Globus pallidus (tissue), 1 donor: ENCODE measurements at places on chromosomes 3 and 15.

DNA sequence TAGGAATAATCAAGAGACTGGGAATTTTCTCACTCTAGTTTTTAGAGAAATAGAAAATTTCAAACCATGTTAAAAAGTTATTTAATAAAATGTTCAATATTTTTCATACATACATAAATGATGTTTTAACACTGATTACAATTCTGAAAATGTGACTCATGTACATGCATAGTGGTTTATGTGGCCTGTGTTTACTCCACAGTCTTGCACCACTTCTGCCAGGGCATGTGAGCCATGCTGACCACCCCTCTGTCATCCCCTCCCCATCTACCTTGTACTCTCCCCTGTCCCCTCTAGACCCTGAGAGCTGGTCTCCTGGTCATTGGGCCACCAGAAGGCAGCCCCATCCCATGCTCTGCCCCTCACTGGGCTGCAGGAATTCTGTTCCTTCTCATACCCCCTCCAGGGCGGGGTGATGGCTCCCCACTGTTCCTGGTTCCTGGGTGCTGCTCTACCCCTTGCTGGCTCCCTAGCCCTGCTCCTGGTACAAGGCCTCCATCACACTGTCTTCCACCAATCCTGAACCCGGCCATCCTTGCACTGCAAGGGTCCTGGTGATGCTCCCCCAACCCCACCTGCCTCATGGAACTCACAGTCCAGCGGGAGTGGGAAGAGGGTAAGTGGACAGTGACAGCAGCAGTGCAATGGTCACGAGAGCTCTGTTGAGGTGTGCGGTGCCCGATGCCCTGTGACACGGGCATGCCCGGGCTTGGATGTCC lies 24.2 kb upstream of the SLC41A3 start:
- no peak for DNase-seq

DNA sequence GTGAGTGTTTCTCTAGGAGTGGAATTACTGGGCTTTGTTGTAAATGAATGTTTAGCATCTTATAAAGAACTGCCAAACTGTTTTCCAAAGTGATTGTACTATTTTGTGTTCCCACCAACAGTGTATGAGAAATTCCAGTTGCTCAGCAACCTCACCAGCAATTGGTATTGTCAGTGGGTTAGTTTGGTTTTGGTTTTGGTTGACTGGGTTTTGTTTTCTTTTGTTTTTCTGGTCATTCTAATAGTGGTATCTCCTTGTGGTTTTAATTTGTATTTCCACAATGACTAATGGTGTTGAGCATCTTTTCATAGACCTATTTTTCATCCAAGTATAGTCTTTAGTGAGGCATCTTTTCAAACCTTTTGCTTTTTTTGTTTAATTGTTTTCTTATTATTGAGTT lies 27.1 kb downstream of the FILIP1L start:
- DNase-seq: no peak

DNA sequence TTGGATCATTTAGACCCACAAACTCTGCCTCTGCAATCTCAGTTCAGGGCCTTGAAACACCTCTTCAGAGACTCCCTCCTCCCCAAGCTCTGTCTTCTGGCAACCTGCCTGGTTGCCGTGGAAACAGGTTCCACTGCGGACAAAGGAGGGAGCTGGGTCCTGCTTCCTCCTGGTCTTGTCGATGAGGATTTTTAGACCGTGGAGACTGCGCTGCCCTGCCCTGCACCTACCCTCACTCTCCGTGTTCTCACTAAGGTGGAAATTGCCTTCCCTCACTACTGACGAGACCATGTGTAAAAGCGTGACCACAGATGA lies at the start of gene RTP1:
RTP1 (plus strand) TSS at position 152 of the 315 bp plus-strand sequence; CDS start at position 182, 30 bp downstream.
- DNase-seq: no peak

DNA sequence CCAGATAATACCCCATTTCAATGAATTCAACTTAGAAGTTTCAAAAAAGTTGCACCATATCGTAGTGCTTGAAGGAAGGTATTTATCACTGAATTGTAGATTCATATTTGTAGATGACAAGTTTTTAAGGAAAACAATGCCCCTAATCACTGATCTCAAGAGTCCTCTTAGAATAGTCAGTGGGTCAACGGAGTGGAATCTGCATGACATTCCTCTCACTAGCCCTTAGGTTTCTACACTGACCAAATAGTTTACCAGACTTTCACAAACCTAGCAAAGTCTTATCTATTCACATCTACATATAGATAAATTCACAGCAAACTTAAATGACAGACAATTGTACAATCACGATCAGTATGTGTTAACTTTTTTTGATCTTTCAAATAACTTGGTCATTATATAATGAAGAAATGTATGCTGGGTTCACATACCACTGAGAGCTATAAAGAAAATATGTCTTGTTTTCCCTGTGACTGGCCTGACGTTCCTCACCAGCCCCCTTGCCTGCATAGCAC lies 35.7 kb upstream of the PHLDB2 start:
- no peak for DNase-seq

- DNase-seq: no peak
Observed at GRCh38 chr15:39388118-39388517, 192.8 kb upstream of the THBS1 start.

DNA sequence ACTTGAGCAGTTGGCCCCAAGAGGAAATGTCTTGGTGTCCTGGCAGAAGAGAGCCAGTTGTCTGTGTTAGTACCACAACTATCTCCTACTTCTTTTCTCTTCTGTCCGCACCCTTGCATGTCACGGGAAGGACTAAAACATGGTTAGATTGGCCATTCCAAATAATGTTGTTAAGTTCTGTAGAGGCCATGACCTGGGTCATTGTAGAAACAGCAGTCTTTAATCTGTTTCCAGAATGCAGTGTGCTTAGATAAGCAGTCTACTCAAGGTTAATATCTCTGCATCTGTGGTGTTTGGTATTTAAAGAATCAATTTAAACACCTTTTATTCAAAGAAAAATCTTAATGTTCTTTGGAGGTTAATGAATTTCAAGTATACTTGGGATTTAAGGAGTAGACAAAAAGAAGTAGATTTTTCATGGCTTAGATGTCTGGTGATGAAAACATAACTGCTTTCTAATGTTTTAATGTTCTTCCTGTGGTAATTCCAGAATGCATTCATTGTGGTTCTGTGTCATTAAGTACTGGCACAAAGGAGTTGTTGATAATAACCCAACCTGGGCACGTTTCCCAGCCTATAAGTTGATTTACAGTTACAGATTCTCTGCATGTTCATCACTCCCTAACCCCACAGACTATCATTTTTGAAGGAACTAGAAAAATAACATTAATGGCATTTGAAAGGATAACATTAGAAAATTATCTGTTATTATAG lies 58.9 kb downstream of the TMEM108 start:
- no peak for DNase-seq

- DNase-seq: no peak
Observed at GRCh38 chr3:67382536-67382935, 271.9 kb downstream of the SUCLG2 start.
